ENCODE measurements at places on chromosomes 11 and 22. TPM values are rescaled to one million over a fixed set of nuclear protein-coding genes. Genes with fewer than 3 reads are reported as not detected.

The RAB3IL1 gene
- total RNA-seq: 11.1 TPM

The VWCE gene
- 0.49 TPM for total RNA-seq

DNA sequence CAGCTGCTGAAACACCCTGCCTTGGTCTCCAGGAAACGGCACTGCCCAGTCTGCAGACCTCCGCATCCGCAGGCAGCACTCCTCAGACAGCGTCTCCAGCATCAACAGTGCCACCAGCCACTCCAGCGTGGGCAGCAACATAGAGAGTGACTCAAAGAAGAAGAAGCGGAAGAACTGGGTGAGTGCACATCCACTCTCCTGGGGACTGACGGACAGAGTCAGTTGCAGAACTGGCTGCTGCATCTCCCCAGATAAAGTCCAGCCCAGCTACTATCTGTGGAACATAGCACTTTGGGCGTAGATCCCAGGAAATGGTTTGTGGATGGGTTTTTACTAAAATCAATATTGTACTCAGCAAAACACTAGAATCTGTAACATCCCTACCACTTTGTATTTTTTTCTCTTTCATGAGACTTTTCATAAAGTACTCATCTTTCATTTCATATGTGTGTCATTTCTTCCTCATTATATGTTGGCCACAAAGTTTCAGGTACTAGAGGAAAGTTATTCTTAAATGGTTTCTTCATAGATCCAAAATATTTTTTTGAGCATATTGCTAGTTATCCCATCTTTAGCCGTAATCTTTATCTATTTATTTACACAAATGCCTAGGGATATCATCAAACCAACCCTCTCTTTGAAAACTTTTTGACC is 80.1 kb downstream of the DBX1 start:
- DNase-seq: no peak

GRCh38 chr11:8749202-8749601 is 66.6 kb downstream of the RPL27A start:
- DNase-seq: no peak

GRCh38 chr11:22798901-22799300 is 30.7 kb downstream of the SVIP start:
- no peak for DNase-seq

- DNase-seq: peak; percentile 62
These were observed 1.0 kb downstream of the ARHGAP8 start for GRCh38 chr22:44753189-44754042.

GRCh38 chr22:26169315-26170111 is at the start of gene SEZ6L:
Gene SEZ6L, plus strand, starts transcription at chr22:26169462. Its CDS starts 208 bp downstream, at chr22:26169670.
- DNase-seq: no peak

- no peak for DNase-seq
These were observed 9.4 kb upstream of the ANO3 start for GRCh38 chr11:26322335-26323067.

GRCh38 chr11:57230791-57231538 is 6.1 kb downstream of the APLNR start:
- no peak for DNase-seq

DNA sequence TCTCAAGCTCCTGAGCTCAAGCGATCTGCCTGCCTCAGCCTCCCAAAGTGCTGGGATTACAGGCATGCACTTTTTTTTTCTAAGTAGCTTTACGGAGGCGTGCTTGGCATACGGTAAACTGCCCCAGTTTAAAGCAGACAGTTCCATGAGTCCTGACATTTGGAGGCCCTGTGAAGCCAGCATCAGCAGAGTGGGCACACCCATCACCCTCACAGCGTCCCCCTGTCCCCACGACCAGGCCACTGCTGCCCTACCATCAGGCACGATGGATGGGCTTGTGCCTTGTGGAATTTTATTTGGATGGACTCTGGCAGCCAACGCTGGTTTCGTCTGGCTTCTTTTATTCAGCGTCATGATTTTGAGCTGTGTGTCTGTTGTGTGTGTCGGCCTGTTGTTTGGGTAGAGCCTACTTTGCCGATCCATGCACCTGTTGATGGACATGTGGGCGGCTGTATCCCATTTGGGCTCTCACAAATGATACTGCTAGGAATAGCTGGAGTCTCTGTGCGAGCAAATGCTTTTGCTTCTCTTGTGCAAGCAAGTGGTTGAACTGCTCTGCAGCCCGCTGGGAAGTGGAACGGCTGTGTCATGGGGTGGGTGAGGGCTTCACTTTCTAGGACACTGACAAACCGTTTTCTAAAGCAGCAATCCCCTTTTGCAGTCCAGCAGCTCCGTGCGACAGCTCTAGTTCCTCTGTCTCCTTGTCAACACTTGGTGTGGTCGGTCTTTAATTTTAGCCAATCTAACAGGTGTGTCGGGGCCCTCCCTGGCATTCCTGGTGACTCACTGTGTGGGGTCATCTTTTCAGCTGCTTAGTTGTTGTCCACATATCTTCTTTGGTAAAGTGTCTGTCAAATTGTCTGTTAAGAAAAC is 23.8 kb downstream of the KCNQ1 start:
- DNase-seq: no peak
